ENCODE measurements at places on chromosomes 12 and 14.
A peak's percentile ranks its signal among the peaks of the same experiment; 100 is the strongest.

DNA sequence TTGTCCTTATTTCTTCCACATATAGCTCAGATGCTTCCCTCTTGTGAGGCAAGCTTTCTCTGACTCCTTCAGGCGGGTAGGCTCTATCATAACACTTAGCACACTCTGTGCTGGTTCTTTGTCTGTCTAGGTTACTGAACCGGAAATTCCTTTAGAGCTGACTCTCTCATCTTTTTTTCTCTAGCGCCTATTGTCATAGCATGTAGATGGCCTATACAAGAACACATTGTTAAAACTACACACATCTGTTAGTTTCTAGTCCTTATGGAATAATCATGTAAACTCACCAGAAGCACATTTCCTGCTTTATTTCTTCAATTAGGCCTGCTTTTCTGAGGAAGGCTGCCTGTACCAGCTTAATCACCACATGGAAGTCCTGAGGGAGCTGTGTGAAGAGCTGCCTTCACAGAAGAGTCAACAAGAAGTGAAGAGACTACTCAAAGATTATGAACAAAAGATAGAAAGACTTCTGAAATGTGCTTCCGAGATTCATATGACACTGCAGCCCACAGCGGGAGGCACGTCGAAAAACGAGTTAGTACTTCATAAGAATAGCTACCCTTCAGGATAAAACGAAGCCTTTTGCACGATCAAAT is 143.9 kb downstream of the SYNE2 start:
- DNase-seq = no peak

- DNase-seq = no peak
Observed at GRCh38 chr14:81684696-81685095, 151.0 kb upstream of the SEL1L start.

- DNase-seq = no peak
Observed at GRCh38 chr14:80477388-80478160, 266.3 kb upstream of the DIO2 start.

- DNase-seq = no peak
Observed at GRCh38 chr12:124319368-124320050, 24.6 kb downstream of the RFLNA start.

DNA sequence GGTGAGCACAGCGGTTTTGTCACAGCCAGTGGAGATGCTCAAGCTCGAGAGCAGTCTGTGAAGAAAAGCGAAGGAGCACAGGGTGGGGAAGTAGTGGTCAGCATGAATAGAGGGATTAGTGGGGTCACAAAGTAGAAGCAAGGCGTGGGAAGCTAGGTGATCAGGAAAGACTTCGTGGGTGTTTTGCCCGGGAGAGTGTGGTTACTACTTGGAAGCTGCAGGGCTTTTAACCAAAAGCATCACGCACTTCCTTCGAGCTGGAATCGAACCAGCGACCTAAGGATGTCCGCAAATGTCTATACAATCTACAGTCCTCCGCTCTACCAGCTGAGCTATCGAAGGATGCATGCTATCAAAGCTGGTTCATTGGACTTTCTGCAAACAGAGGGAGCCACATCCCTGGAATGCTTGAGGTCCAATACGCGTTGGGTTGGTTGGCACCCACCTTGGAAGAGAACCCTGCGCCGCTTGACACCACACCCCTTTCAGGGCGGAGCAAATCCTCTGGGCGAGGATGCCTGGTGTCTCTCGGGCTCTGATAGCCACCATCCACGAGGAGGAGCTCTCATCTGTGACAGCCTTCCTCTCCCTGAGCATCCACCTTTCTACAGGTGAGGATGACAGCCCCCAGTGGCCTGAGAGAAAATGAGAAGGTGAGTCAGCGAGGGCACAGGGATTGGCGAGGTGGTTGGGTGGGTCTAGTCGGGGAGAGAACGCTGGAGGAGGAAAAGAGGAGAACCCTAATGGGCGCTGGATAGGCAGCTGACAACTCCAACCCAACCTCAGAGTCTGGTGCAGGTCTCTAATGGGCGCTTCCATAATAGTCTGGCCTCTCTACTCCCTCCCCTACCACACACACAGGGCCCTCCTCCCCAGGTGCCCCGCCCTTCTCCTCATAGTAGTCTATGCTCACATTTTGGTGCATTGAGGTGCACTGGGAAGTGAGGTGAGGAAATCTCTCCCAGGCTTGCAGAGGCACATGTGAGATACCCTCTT is 16.0 kb upstream of the OR6S1 start:
- DNase-seq = no peak

DNA sequence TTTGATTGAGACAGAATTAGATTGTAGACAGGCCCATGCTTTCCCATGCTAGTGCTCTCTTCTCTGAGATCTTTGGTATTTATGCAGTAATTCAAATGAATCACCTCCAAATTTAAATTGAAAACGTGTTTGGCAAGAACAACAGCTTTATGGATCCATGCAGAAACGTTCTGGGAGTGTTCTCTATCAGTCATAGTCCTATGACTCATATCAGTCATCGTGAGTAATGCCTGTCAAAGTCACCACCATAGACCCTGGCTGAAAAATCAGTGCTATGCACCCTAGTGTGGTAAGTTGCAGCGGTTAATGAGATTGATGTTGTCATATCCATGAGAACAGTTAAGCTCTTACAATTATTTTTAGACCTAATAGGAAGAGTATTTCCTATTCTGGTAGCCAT is 90.1 kb upstream of the FOXG1 start:
- DNase-seq = no peak

GRCh38 chr12:11069854-11070365 is 7.8 kb upstream of the TAS2R46 start:
- DNase-seq = no peak

- DNase-seq = no peak
Observed at GRCh38 chr12:2922329-2922728, 31.6 kb downstream of the TULP3 start.

DNA sequence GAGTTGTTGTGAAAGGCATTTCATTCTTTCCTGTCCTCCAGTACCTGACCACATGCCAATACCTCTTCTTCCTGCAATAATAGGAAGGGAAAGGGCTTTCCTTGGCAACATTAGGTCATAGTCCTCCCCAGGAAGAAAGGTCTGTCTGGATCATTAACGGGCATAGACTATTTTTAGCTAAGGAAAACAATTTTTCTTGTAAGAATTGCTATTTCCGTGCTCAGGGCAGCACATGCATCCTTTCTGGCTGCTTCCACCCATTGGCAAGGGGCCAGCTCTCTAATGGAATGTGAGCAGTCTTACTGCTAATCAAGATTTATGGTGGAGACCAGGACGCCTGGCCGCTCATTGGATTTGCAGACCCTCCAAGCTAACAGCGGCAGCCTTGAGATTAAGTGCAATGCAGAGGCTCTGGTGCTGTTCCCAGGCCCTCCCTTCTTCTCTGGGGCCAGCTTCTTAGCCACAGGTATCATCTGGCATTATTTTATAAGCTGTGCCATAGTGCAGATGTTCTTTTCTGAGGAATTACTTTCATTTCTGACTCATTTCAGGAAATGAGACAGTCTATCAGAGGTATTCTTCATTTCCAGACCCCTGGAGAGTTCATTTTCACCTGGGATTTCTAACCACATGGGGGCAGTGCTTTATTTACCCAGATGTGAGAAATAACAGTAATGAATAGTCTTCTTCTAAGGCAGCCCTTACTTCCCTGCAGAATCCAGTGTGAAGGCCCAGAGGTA is 52.9 kb downstream of the ANO6 start:
- DNase-seq = peak; percentile 30

DNA sequence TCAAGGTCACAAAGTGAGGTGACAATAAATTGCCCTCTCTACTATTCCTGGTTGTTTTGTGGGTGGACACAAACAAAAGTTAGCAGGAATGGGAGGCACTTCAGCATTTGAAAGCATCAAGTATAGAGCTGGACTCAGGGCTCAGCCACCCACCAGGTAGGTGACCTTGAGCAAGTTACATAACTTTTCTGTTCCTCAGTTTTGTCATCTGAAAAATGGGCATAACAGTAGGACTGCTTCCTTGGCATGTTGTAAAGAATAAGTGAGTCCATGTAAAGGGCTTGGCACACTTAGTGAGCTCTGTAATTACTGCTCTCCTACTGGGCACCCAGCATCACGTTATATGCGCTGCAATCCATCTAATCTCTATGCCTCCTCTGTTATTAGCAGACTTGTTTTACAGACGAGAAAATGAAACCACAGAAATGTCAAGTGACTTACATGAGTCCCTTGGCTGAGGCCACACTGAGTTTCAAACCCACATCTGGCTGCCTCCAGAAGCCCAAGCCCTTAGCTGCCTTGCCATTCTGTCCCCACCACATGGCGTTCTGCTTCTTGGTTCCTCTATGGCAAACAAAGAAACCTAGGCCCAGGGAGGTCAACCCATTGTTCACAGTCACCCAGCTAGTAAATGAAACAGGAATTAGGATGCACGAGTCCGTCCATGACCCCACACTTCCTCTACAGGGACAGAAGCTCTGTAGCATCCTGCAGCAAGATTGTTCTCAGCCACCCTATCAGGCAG is 63.2 kb upstream of the SLC24A4 start:
- DNase-seq = no peak

- DNase-seq = no peak
Observed at GRCh38 chr14:56718312-56718711, 92.0 kb downstream of the OTX2 start.

DNA sequence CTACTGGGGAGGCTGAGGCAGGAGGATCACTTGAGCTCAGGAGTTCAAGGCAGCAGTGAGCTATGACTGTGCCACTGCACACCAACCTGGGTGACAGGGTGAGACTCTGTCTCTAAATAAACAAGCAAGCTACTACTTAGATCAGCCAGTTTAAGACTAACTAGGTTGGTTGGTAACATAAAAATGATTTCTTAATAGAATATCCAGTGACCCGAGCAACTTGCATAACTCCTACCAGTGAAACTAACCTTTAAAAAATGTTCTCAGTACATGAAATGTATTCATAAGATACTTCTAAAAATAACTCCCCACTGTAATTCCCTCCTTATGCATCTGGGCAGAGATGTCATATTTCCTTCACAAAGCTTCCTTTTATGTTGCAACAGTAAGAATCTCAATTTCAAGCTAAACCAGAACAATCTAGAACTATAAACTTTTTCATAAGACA is 15.9 kb downstream of the TAOK3 start:
- DNase-seq = no peak

DNA sequence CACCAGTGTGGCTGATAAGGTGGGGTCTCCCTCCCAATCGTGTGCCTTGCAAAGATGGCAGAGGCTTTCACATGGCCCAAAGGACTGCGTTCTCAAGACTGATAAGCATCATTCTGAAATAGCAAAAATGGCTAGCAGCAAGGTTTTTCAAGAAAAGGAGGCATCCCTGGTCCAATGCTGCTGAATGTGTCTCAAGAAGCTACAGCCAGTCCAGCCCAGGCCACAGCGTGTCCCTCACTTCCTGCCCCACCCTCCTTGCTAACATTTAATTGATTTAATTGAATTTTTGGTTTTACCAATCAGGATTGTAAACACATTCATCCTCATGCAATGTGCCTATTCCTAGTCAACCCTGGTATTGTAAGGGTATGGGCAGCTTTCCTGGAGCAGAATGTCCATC is 55.9 kb downstream of the C14orf132 start:
- no peak for DNase-seq

DNA sequence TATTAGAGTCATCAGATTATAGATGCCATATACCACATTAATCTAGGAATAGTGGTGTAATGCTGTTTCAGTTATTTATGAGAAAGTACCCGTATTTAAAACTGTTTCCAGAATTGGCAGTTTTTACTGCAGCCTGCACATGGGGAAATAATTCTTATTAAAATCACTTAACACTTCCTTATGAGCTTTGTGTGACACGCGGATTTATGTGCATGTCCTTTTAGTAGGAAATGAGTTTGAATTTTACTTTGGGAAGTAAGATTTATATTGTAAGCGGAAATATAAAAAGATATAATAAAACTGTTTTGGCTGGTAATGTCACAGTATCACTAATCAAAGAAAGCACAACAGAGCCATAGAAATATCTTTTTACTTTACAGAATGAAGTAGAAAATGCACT is 132.9 kb downstream of the TMEM117 start:
- no peak for DNase-seq

DNA sequence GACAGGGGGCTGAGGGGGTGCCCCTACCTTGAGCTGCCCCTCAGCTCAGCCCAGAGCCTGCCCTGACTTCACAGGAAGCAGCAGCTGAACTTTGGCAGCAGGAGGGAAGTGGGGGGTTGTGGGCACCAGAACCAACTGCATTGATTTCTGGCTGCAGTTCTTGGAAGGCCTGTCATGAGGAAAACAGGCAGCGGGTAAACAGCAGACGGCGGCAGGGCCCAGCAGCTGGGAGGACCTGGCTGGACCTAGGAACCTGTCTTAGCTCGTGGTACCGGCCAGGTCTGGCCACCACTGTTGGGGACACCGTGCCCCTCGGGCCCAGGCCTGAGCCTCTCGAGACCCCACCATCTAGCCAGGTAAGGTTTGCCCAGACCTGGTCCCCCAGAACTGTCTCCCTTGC is 154.2 kb upstream of the MYL2 start:
- no peak for DNase-seq

- DNase-seq = no peak
Observed at GRCh38 chr14:61661471-61662400, 33.6 kb upstream of the HIF1A start.

DNA sequence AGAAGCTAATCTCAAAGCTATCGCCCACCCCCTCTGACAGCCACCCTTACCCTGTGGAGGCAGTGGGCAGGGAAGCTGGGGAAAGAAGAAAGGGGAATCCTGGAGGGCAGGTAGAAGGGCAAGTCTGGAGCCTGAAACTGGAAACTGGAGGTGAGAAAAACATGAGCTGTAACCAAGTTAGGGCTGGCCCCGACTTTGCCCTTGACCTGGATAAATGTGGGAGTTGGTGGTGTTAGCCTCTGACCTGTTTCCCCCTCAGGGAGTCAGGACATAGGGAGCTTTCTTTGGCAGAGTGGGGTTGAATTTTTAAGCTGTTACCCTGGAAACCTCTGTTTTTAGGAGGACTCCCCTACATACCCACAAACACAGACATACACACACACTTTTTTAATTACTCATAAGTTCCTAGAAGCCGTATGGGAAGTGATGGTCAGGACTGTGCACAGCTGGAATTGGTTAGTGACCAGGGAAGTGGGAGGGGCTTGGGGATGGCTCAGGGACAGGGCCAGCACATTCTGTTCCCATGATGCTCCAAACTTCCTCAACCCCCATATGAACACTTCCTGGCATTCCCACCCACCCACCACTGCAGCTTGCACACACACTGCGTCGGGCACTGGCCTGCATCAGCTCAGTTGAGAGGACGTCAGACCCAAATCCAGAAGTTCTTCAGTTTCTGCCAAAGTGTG is 5.0 kb upstream of the MMP19 start:
- no peak for DNase-seq

DNA sequence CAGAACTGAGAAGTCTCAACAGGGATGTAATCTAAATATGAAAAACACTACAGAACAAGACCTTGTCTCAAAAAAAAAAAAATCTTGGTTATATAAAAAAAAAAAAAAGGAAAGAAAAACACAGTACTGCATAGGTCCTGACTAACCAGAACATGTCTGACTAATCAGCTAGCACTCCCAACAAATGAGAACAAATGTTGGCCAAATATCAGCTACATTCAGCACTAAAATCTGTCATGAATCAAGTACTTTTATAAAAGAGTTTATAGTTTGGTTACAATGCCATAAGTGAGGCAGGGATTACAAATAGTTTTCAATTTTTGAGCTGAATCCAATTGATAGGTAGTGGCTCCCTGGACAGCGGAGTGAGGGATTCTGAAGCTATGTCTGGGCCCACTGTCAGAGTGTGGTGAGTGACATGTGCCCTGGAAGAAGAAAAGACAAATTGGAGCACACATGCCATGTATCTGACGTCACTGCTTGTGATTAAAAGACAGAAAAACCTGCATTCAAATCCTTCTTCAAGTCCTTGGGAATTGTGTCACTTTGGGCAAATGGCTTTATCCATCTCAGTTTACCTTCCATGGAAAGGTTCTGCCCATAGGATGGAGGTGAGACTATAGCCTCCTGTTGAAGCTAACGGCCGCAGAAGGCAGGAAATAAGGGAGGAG is 5.6 kb upstream of the FAM234B start:
- DNase-seq = no peak
